ENCODE measurements at places on chromosomes 3 and 15.

GRCh38 chr3:156033428-156033827 lies 87.0 kb upstream of the KCNAB1 start:
- no peak for DNase-seq

GRCh38 chr3:127144631-127145030 lies 48.3 kb upstream of the PRR23E start:
- DNase-seq, result no peak

DNA sequence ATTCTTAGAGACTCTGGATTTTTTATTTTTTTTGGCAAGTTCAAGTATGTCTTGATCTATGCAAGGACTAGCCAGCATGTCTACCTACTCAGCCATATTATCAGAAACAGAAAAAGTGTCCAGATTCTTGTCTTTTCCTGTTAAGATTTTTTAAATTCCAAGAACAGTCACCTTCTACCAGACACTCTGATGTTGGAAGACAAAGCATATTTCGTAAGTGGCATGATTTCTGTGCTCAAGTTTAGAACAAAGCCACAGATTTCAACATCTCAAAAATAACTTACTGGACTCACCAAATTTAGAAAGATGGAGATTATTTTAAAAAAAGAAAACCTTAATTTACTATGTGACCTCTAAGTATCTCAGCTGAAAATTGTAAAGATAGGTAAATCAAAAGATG lies 61.9 kb downstream of the GOLGA6L7 start:
- DNase-seq, result peak; percentile 58

DNA sequence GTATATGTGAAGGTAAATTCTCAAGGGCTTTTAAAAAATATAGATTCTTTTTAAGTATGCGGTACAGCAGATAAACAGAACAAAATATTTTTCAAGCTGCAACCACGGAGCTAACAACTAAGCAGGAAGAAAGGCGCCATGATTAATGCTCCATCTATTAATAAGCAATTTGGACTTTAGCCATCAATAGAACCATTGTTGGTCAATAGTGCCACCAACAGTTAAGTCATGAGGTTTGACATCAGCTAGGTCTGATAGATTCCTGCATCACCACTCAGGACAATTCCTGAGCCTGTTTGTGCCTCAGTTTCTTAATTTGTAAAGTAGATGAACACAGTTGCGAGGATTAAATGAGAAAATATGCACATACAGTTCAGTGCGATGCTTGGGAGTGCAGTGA lies 65.1 kb upstream of the FAM3D start:
- no peak for DNase-seq
